Activated naive CD8-positive, alpha-beta T cell treated with anti-CD3 and anti-CD28 coated beads, Interleukin-2, amount 50 U/mL, for 24 hours (primary cell): ENCODE measurements at places on chromosomes 1 and 21.

GRCh38 chr1:117312453-117313138 is 54.7 kb upstream of the MAN1A2 start:
- H3K36me3 ChIP-seq = no peaks in the 10 kb centered on the region
- peaks cover 2% of the 10 kb centered on the region for H3K27me3 ChIP-seq
- no peak overlapping the region for H3K4me3 ChIP-seq
- no peaks in the 10 kb centered on the region for H3K4me1 ChIP-seq

DNA sequence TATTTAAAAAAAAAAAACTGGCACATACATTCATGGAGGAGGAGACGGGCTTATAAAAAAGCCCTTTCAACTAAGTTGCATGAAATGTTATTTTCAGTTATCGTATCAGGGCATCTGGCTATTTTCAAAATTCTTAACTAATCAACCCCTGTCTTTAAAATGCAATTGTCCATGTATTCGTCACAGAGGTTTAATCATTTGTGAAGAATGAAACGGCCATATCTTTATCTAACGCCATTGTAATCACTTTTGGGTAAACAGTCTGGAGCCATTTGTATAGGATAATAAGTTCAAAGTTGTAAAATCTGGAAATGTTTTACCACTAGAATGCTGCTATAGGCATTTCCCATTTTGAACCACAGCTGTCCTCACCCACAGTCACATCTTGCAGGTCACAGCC is 30.4 kb downstream of the SLC30A10 start:
- H3K27me3 ChIP-seq = no peaks in the 10 kb centered on the region
- no peak overlapping the region for H3K27ac ChIP-seq
- H3K36me3 ChIP-seq = no peaks in the 10 kb centered on the region
- H3K4me1 ChIP-seq = no peaks in the 10 kb centered on the region

- no peaks in the 10 kb centered on the region for H3K36me3 ChIP-seq
- H3K27ac ChIP-seq = no peak overlapping the region
- DNase-seq = no peak
- no peak overlapping the region for H3K4me3 ChIP-seq
- H3K4me1 ChIP-seq = peaks cover 9% of the 10 kb centered on the region
Measured at GRCh38 chr1:246703581-246703980, 20.6 kb upstream of the SCCPDH start.

DNA sequence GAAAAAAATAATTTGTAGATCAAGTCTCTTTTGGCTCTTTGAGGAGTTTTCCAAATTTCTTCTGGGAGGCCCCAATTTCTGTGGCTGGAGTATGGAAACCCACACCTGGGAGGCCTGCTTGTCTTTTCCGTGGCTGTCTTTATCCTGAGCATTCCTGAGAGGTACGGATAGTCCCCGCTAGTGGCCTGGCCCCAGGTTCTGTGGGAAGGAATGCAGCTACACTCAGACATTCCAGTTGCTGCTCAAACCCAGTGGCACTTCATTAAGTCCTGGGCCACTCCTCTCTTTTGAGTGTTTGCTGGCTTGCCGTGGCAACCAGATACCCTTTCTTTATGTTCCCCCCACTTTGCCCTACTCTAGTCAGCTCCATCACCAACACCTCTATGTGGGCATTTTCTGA is 310.4 kb downstream of the ASTN1 start:
- H3K4me3 ChIP-seq = no peak overlapping the region
- no peaks in the 10 kb centered on the region for H3K36me3 ChIP-seq

DNA sequence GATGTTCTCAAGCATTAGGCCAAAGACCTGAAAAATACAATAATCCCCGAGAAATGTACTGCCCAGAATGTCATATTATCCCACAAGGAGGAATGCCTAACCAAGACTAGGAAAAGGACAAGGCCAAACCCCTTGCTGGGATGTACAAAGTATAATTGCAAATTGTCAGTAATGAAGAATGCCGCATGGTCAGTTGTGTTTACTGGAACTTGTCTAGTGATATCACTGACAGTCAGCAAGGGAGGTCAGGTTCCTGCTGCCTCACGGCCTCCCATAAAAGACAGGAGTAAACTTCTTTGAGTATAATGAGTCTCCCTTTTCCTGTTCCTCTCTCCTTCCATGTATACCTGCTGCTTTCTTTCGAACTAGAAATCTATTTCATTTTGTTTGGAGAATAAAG is 222.8 kb downstream of the RHOU start:
- no peaks in the 10 kb centered on the region for H3K36me3 ChIP-seq
- H3K4me1 ChIP-seq = no peaks in the 10 kb centered on the region
- H3K27me3 ChIP-seq = no peaks in the 10 kb centered on the region
- no peak overlapping the region for H3K4me3 ChIP-seq
- DNase-seq = no peak
- H3K27ac ChIP-seq = no peak overlapping the region

GRCh38 chr1:43510621-43511020 is 20.1 kb upstream of the PTPRF start:
- H3K27ac ChIP-seq = no peak overlapping the region
- DNase-seq = no peak
- H3K27me3 ChIP-seq = peaks cover 3% of the 10 kb centered on the region
- H3K4me1 ChIP-seq = peaks cover 4% of the 10 kb centered on the region
- no peak overlapping the region for H3K4me3 ChIP-seq

GRCh38 chr1:23383577-23384311 is 14.1 kb upstream of the ZNF436 start:
- no peak for DNase-seq
- no peak overlapping the region for H3K4me3 ChIP-seq
- no peaks in the 10 kb centered on the region for H3K27me3 ChIP-seq
- H3K4me1 ChIP-seq = no peaks in the 10 kb centered on the region
